Breast epithelium (tissue), 4 donors: ENCODE measurements at places on chromosomes 7 and 10.

- no peak for DNase-seq
These were observed 22.9 kb downstream of the SORCS1 start for GRCh38 chr10:107141524-107142061.

DNA sequence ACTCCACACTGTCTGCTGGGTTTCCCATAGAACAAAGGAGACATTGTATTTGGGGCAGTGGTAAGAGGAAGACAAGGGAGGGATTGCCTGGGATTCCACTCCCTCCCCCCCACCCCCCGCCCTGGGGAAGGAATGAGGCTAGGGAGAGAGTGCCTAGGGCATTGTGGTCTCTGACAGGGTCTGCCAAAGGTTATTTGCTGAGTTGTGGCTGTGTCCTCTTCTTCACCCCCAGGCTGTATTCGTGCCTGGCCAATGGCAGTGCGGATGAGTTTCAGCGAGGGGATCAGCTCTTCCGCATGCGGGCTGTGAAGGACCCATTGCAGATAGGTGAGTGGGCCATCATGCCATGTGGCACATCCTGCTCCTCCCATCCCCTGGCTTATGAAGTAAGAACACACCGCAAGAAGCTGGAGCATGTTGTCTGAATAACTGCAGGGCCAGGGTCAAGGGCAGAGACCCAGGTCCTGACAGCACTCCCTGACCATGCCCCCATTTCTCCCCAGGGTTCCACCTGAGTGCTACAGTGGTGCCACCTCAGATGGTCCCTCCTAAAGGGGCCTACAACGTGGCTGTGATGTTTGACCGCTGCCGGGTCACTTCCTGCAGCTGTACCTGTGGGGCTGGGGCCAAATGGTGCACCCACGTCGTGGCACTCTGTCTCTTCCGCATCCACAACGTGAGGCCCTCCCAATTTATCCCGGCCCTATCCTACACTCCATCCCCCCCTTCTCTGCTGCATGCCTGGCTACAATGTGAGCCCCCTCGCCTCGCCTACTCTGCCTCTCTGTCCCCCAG, 3.7 kb downstream of the ZSWIM8 start:
- DNase-seq, result no peak

DNA sequence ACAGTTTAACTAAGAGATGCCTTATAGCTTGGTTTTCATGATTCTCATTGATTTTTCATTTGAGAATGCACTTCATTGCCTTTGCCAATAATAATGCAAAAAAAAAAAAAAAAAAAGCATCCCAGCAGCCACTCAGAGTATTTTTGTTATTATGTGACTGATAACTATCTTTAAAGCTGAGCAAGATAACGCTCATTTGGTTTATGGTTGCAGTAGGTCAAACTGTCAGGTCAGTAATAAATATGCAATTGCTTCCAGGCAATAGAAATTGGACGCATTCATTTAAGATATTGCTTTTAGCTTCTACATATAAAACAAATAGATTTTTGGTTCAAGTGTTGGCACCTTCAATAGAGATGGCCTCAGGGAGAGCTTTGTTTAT, 215.1 kb downstream of the PRPF18 start:
- no peak for DNase-seq

GRCh38 chr10:81894616-81895015, 19.6 kb downstream of the NRG3 start:
- no peak for DNase-seq

DNA sequence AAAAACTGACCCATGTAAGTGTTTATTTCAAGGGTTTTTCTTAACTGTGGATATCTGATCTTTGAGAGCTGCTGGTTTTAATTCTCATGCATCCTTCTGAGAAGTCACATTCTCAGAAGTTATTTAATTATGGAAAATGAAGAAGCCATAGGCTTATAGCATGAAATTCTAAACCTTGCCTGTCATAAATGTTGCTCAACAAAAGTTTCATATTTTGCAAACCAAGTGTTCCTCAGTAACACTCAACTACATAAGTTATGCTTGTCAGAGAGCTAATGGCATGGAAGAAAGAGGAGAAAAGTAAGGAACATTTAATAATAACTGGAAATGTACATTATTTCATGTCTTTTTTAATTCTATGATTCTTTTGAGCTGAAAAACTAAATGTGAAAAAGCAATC, 78.6 kb upstream of the MPP7 start:
- DNase-seq, result no peak

- no peak for DNase-seq
These were observed 25.0 kb upstream of the C1GALT1 start for GRCh38 chr7:7157177-7157886.

DNA sequence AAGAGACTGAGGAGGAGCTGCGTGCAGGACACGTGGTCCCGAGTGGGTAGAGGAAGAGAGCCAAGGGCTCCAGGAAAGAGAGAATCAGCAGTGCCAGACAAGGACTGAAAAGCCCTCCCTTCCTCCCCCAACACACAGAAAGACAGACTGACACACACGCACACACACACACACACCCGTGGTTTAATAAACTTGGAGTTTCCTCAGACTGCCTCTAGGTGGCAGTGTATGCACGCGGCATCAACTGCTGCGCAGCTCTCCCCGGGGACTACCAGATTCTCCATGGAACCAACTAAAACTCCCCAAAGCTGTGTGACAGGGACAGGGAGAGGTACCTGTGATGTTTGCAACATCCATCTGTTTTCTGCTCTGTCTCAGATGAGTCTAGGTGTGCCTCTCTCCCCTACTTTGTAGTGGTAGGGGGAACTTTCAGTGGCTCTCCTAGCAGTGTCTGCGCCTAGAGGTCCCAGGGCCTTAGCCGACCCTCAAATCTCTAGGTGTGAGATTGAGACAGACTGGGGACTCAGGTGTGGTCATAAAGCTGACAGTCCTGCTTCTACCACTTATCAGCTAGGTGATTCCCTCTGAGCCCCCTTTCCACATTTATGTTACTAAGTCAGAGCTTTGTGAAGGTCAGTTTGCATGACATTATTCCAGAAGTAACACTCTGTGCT, 9.3 kb upstream of the TSPAN14 start:
- peak; percentile 32 for DNase-seq

DNA sequence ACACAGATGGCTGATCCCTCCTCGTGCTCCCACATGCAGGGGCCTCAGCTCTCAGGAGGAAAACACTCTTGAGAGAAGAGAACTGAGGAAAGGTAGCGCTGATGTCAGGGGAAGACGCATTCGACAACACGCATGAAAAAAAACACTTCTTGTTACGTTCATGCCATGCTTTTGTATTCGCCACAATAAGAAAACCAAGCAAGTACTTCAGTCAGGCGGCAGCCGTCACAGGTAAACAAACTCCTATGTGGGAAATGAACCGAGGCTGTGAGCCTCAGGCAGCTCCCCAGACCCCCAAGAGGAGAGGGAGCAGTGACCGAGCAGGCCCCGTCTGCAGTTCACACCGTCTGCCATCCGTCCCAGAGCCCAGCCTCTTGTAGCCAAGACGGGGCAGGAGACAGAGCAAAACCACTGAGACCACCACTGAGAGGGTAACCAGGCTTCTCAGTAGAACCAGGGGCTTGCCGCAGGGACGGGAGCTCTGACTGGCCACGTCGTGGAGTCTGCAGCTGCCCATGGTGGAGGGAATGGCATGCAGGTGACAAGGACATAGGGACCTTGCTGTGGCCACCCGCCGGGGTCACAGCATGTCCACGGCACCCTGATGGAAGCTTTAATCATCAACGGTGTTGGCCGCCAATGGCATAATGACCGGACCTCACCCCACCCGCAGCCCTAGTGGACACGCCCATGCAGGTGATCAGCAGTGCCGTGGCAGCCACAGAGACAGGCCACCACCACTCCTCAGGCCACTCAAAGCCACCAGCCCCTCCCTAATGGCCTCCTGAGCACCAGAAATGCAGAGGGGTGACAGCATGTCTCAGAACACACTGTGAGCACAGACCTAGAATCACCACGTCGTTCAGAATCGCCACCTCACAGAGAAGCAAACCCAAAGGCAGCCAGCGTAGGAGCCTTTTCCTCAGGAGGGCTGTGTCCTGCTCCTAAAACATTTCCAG, 304.3 kb downstream of the PTPRN2 start:
- no peak for DNase-seq

DNA sequence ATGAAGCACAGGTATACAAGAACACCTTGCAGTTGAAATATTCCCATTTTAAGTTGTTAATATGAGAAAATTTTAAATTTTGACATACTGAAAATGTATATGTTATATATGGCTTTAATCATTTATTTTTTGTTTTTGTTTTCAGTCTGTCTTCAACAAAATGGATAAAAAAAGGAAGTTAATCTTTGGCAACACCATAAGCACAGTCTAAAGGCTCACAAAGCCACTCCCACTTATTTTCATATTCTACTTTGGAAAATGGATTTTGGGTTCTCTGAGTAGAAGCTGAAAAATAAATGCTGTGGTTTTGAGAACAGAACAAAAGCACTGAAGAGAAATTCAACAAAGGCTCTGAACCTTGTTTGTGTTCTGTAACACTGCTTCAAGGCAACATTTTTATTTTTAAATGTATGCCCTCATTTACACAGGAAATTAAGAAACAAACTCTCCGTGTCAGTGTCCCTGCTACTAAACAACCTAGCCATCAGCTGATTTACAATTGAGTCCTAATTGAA, 81.3 kb upstream of the LRRN3 start:
- no peak for DNase-seq

GRCh38 chr10:35892526-35892925, 250.4 kb upstream of the FZD8 start:
- DNase-seq, result no peak

GRCh38 chr7:130951976-130952876, 218.2 kb upstream of the KLF14 start:
- DNase-seq, result no peak
